ENCODE measurements at places on chromosomes 2 and 18.

GRCh38 chr18:70428439-70428838 is 139.6 kb downstream of the SOCS6 start:
- DNase-seq, result no peak

DNA sequence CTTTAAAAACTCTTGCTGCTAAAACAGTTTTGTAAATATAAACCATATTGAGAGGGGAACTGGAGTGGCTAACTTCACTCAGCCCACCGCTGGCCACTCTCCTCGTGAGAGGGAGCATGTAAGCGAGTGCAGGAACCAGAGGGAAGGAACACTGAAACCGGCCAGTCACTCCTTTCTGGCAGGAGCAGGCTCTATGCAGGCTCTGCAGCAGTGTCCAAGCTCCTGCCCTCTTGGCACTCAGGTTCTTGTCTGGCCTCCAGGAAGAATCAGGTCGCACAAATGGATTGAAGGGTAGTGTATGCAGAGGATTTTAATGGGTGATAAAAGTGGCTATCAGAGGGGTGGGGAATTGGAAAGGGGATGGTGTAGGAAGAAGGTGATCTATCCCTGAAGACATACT is 157.7 kb downstream of the TMX3 start:
- DNase-seq, result no peak

DNA sequence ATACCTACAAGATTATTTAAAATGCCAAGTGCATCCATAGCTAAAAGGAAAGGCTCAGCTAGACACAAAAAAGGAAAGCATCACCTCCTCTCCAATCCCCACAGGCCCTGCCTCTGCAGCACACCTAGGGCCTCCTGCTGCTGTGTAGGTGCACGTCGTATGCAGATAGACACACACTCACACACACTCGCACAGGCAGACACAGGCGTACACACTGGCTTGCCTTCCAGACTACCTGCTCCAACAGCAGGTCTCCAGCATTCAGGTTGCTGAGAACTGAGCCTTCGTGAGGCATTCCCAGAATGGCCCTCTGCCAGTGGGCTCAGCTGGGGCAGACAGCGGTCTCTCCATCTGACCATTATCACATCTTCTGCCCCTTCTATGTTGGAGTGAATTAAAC is 35.3 kb upstream of the FRZB start:
- DNase-seq, result no peak

DNA sequence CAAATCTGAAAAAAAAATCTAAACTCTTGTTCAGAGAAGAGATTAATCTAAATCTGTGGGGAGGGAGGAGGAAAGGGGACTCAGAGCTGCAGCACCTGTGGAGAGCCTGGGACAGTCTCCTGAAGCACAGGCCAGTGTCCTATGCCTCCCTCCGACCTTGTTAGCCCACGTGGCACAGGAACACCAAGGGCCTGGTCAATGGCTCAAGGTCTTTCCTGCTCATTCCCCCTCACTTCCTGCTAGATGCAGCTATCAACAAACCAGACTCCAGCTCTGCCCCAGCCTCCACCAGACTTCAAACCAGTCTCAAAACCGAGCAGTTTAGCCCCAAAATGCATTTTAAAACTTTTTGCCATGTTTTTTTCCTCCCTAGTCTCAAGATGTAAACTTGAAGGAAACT is 20.1 kb upstream of the SULT1C3 start:
- no peak for DNase-seq

DNA sequence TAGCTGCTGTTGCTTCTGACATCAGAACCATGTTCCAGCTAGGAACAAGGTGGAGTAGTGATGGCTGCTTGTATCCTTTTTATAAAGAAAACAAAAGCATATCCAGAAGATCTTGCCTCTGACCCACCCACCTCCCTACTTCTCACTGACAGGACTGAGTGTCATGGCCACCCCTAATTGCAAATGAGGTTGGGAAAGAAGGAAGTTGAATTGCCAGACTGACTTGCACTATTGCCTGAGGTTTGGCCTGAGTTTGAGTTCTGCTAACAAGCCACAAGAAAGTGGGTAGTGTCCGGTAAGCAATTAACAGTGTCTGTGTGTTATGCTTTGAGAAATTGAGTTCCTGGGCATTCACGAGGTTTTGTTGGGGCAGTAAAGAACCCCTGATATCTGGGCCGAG is 22.8 kb downstream of the SGPP2 start:
- no peak for DNase-seq

GRCh38 chr18:34744569-34744968 is 34.5 kb downstream of the DTNA start:
- DNase-seq, result no peak

GRCh38 chr18:12279781-12280531 is 25.8 kb downstream of the CIDEA start:
- no peak for DNase-seq

- DNase-seq, result peak; percentile 10
These were observed 44.5 kb downstream of the USP34 start for GRCh38 chr2:61426267-61426897.

- DNase-seq, result peak; percentile 75
These were observed 204.0 kb downstream of the PARD3B start for GRCh38 chr2:204749319-204749718.

GRCh38 chr18:46677611-46678010 is 20.6 kb upstream of the LOXHD1 start:
- DNase-seq, result no peak

DNA sequence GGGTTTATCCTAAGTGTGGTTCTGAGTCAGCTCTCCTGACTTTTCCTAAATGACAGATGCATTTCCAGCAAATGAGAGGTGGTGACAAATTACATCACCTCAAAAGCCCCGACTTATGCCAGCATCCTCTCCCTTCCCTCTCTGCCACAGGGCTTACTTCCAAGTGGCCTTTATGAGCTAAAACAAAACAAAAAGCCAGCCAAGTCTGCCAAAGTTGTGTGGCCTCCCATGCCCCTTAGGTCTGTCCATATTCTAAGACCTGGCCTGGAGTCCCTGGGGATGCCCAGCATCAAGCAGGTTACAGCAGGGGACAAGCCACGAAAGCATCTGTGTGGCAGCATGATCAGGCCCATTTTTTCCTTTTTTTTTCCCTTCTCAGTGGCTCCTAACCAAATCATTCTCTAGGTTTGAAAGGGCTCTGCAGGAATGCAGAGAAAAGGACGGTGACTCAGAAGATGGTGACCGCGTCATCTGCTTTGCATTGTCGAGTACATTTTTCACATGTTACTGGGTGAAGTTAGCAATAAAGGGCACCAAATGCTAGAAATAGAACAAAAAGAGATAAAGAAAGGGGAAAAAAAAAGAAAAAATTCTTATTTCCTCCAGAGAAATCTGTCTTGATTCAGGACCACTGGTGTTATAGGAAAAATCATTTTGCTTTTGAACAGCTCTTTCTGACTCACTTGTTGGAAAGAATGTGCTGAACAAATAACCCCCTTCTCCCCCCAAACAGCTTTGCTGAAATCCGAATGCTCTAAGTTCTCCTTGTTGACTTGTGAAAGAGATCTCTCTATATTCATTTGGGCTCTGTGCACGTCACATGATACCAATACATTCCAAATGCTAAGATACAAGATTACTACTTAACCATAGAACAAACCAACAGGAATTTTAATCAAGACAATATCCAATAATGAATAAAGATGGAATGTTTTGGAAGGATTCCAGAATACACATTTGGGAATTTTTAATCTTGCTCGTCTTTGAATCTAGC is 178.7 kb downstream of the EN1 start:
- DNase-seq, result peak; percentile 98

GRCh38 chr2:145221032-145221431 is 701.1 kb upstream of the ZEB2 start:
- no peak for DNase-seq
